Peyer's patch (tissue), 4 donors: ENCODE measurements at places on chromosomes 7 and 10. TPM values are rescaled to one million over a fixed set of nuclear protein-coding genes. Genes with fewer than 3 reads are reported as not detected.
A peak's percentile ranks its signal among the peaks of the same experiment; 100 is the strongest.

DNA sequence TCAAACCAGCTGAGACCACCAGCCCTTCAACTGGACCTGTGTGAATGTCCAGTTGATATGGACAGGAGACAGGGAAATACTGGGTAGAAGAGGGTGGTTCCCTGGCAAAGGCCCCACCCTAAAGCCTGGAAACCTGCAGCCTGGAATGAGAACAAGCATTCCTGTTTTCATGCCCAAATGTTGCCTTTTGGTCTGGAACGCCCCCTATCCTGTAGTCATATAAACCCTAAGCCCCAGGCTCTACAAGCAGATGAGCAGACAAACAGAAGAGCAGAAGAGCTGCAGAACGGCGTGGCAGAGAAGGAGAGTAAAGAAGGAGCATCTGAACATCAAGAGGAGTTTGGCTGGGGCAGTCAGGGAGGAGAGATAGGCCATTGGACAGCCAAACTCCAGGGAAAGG is 38.4 kb downstream of the SYPL1 start:
- no peak overlapping the region for H3K27ac ChIP-seq
- H3K4me3 ChIP-seq, result no peak overlapping the region
- no peaks in the 10 kb centered on the region for H3K36me3 ChIP-seq
- no peak for DNase-seq
- no peaks in the 10 kb centered on the region for H3K27me3 ChIP-seq
- H3K4me1 ChIP-seq, result peaks cover 32% of the 10 kb centered on the region

GRCh38 chr10:34186745-34187144 is 628.4 kb downstream of the PARD3 start:
- no peaks in the 10 kb centered on the region for H3K27me3 ChIP-seq
- no peak overlapping the region for H3K4me3 ChIP-seq
- no peak for DNase-seq
- no peaks in the 10 kb centered on the region for H3K4me1 ChIP-seq

GRCh38 chr7:158028971-158029370 is 558.7 kb downstream of the PTPRN2 start:
- H3K4me1 ChIP-seq, result no peaks in the 10 kb centered on the region
- H3K27ac ChIP-seq, result no peak overlapping the region
- H3K27me3 ChIP-seq, result no peaks in the 10 kb centered on the region
- no peak for DNase-seq
- H3K4me3 ChIP-seq, result no peak overlapping the region

- H3K27ac ChIP-seq, result peak overlapping the region; percentile 72
- no peaks in the 10 kb centered on the region for H3K27me3 ChIP-seq
- H3K36me3 ChIP-seq, result no peaks in the 10 kb centered on the region
- DNase-seq, result peak; percentile 31
Measured at GRCh38 chr10:103911021-103911459, 6.9 kb downstream of the STN1 start.

- H3K4me1 ChIP-seq, result no peaks in the 10 kb centered on the region
- H3K27me3 ChIP-seq, result no peaks in the 10 kb centered on the region
- H3K4me3 ChIP-seq, result no peak overlapping the region
- DNase-seq, result no peak
- no peak overlapping the region for H3K27ac ChIP-seq
Measured at GRCh38 chr10:1119027-1119426, 62.8 kb downstream of the WDR37 start.

GRCh38 chr7:81162771-81163525 is 244.1 kb upstream of the SEMA3C start:
- no peak for DNase-seq
- H3K4me3 ChIP-seq, result no peak overlapping the region
- no peak overlapping the region for H3K27ac ChIP-seq
- no peaks in the 10 kb centered on the region for H3K4me1 ChIP-seq

GRCh38 chr10:93921338-93921737 is 27.6 kb downstream of the SLC35G1 start:
- no peak overlapping the region for H3K27ac ChIP-seq
- H3K4me1 ChIP-seq, result no peaks in the 10 kb centered on the region
- peak; percentile 21 for DNase-seq
- no peaks in the 10 kb centered on the region for H3K27me3 ChIP-seq

GRCh38 chr7:36942025-36942424 is 217.7 kb upstream of the AOAH start:
- H3K4me3 ChIP-seq, result no peak overlapping the region
- no peak overlapping the region for H3K27ac ChIP-seq
- no peaks in the 10 kb centered on the region for H3K27me3 ChIP-seq

DNA sequence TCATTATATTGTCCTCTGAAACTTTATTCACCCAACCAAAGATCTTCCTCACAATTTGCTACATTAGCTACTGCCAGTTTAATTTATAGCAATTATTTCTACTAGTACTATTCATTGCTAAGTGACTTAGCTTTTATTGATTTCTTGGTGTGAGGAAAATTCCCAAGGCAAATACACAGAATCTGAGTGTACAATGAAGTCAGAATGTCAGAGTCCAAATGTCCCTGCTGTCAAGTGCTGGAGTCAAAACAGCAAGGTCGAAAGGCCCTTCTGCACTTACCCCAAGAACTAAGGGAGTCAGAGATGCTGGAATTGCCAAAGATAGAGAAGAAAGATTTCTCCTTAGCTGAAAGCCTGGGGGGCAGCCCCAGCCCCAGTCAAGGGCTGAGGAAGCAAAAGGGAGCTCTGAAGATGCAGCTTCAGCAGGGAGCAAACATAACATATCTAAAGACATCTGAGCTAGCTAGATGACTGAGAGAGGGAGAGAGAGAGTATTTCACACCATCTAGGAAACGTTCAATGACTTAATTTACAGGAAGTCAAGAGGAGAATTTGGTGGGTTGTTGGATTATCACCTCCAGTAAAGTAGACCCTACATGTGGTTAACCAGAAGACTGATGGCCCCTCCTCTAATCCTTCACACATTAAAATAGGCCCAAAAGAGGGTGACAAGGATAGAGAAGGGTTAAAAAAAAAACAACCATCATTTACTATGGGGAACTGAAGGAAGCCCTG is 36.6 kb upstream of the SAMD8 start:
- H3K27me3 ChIP-seq, result no peaks in the 10 kb centered on the region
- H3K4me1 ChIP-seq, result no peaks in the 10 kb centered on the region
- H3K4me3 ChIP-seq, result no peak overlapping the region
- H3K27ac ChIP-seq, result no peak overlapping the region

- H3K4me3 ChIP-seq, result peak overlapping the region; percentile 38
- H3K4me1 ChIP-seq, result peaks cover 23% of the 10 kb centered on the region
- H3K36me3 ChIP-seq, result no peaks in the 10 kb centered on the region
Measured at GRCh38 chr7:128869138-128869943, 6.7 kb downstream of the ATP6V1F start.

- no peaks in the 10 kb centered on the region for H3K36me3 ChIP-seq
- no peak overlapping the region for H3K27ac ChIP-seq
- no peak overlapping the region for H3K4me3 ChIP-seq
- DNase-seq, result no peak
- H3K4me1 ChIP-seq, result no peaks in the 10 kb centered on the region
Measured at GRCh38 chr7:1073142-1073977, 14.6 kb upstream of the GPER1 start.

GRCh38 chr10:52491246-52491995 is 177.3 kb downstream of the DKK1 start:
- no peak overlapping the region for H3K27ac ChIP-seq
- no peaks in the 10 kb centered on the region for H3K36me3 ChIP-seq
- no peak overlapping the region for H3K4me3 ChIP-seq
- H3K4me1 ChIP-seq, result no peaks in the 10 kb centered on the region
- DNase-seq, result no peak

- no peak overlapping the region for H3K4me3 ChIP-seq
- H3K4me1 ChIP-seq, result no peaks in the 10 kb centered on the region
- no peaks in the 10 kb centered on the region for H3K36me3 ChIP-seq
- H3K27ac ChIP-seq, result no peak overlapping the region
Measured at GRCh38 chr7:45407730-45408408, 166.3 kb upstream of the ADCY1 start.

DNA sequence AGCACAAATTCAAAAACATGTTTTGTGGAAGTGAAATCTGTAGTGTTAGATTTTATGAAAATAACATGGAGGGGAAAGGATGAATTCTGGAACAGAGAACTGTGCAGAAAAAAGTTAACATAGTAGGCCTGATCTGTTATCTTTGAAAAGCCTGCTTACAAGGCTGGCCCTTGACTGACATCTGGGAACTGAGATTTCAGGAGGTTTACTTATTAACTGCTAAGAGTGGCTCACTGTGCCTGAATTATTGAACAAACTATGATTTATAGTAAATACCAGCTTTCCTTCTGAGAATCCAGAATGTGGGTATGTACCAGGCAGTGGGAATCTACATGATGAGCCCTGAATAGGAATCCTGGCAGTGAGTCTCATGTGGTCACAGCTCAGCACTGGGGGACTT is 30.5 kb downstream of the NSUN6 start:
- H3K27me3 ChIP-seq, result no peaks in the 10 kb centered on the region
- no peak overlapping the region for H3K27ac ChIP-seq
- no peak for DNase-seq
- H3K4me3 ChIP-seq, result no peak overlapping the region
- H3K36me3 ChIP-seq, result no peaks in the 10 kb centered on the region

GRCh38 chr7:99124751-99125504 is 19.0 kb downstream of the SMURF1 start:
- H3K4me3 ChIP-seq, result no peak overlapping the region
- no peaks in the 10 kb centered on the region for H3K27me3 ChIP-seq
- no peak for DNase-seq
- no peaks in the 10 kb centered on the region for H3K36me3 ChIP-seq
- peaks cover 55% of the 10 kb centered on the region for H3K4me1 ChIP-seq
- no peak overlapping the region for H3K27ac ChIP-seq

DNA sequence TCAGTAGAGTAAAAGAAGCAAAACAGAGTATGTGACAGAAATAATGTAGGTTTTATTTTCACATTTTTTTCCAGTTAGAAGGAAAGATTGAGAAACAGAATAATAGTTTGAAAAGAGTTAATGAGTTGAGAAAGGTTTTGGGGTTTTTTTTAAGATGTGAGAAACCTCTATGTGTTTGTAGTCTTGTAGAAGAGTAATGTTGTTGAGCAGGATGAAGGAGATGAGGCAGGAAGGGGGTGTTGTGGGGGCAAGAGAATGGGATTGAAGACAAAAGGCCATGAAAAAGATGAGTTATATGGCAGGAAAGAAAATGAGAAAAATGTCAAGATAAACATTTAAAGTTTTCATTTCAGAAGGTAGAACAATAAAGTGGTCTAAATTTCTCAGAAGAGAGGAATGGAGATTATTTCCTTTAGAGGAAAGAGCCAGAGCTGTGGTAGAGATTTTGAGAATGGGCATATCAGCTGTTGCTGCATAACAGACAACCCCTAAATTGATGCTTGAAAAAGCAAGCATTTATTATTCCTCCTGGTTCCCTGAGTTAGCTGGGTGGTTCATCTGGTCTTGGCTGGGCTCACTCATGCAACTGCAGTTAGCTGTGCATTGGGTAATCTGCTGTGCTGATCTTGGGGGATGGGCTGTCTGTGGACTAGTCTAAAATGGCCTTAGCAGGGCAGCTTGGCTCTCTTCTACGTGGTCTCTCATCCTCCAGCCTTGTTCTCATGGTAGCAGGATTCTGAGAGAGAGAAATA is 27.1 kb downstream of the PCGF5 start:
- no peak overlapping the region for H3K27ac ChIP-seq
- H3K4me3 ChIP-seq, result no peak overlapping the region
- no peaks in the 10 kb centered on the region for H3K4me1 ChIP-seq
- H3K36me3 ChIP-seq, result no peaks in the 10 kb centered on the region

GRCh38 chr10:21926358-21926925 is 77.1 kb downstream of the DNAJC1 start:
- no peak overlapping the region for H3K27ac ChIP-seq
- H3K36me3 ChIP-seq, result no peaks in the 10 kb centered on the region
- H3K4me3 ChIP-seq, result no peak overlapping the region
- no peaks in the 10 kb centered on the region for H3K4me1 ChIP-seq
- DNase-seq, result no peak

DNA sequence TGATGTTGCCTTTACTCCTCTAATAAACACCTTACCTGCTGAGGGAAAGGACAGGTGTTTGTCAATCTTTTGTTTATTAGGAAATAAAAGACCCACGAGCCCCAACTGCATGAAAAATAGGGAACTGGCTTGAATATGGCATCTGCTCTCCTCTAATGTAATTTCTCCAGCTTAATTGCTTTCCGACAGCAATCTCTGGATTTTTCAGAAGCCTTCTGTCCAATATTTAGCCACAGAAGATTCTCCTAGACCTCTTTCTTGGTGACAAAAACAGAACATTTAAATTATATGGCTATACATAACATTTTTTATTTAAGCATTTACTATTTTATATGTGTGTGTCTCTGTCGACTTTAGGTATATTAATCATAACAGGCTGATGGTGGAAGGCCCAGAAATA is 317.4 kb upstream of the ADARB2 start:
- no peak overlapping the region for H3K4me3 ChIP-seq
- H3K4me1 ChIP-seq, result no peaks in the 10 kb centered on the region
- no peak for DNase-seq
- H3K27me3 ChIP-seq, result no peaks in the 10 kb centered on the region
- no peak overlapping the region for H3K27ac ChIP-seq
- H3K36me3 ChIP-seq, result no peaks in the 10 kb centered on the region

DNA sequence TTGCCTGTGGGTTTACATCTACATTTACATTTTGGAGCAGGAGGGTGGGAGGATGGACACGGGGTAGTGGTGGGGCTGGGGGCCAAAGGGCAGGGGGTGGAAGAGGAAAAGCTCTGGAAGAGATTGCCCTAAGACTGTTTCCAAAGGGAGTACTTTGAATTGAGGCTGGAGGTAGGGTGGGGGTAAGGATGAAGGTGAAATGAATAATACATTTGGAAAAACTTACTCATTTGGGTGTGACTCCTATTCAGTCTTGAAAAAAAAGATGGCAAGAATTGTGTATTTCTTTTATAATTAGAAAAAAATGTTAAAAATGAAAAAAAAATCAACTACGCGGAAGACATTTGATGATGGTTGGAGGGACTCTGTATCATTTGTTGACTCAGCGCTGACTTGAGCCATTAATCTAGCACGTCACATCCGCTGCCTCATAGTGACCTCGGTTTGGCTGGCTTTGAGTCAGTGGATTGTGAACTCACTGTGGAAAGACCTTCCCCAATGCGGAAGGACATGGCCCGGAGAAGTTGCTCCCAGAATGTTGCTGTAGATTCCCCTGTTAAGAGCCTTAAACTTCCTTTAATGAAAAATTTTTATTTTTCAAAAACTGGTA is 2.8 kb downstream of the FAM180A start:
- no peak overlapping the region for H3K27ac ChIP-seq
- no peak overlapping the region for H3K4me3 ChIP-seq
- no peaks in the 10 kb centered on the region for H3K27me3 ChIP-seq
- H3K4me1 ChIP-seq, result no peaks in the 10 kb centered on the region

DNA sequence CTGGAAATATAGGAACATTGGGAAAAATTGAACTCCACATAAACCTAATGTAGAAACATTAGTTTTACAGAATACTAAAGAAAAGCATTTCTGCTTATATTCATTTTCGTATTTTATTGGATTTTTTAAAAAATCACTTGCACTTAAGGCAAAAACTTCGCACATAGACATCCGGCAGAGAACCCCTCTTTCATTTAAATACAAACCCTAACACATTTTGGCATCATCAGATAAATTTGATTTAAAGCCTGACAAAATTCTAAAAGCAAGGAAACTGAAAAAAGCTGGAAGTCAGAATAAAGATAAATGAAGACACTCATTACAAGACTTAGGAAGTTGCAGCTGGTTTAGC is 396 bp upstream of the EXOC4 start:
- H3K4me3 ChIP-seq, result no peak overlapping the region
- H3K27ac ChIP-seq, result no peak overlapping the region
- no peaks in the 10 kb centered on the region for H3K27me3 ChIP-seq
- no peaks in the 10 kb centered on the region for H3K36me3 ChIP-seq
- no peaks in the 10 kb centered on the region for H3K4me1 ChIP-seq
- no peak for DNase-seq

The NEUROD6 gene
- not detected for total RNA-seq

The EVX1 gene
- not detected for total RNA-seq
